ENCODE measurements at places on chromosomes 5 and 9.

DNA sequence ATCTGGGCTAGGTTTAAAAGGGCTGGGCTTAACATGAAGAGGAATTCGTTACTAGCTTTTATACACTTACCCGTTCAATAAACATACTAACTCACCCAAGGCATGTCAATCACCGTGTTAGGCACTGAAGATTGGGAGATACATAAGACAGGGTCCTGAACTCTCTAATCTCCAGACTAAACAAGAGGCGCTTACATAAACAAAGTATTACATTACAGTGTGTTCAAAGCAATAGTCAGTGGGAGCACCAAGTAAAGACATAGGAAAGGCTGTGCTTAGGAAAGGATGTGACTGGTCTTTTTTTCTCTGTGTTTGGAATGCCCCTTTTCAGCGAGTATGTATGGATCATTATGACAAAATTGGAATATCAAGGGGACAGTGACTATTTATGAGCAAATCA is 203.6 kb upstream of the ADRA1B start:
- no peak for DNase-seq

DNA sequence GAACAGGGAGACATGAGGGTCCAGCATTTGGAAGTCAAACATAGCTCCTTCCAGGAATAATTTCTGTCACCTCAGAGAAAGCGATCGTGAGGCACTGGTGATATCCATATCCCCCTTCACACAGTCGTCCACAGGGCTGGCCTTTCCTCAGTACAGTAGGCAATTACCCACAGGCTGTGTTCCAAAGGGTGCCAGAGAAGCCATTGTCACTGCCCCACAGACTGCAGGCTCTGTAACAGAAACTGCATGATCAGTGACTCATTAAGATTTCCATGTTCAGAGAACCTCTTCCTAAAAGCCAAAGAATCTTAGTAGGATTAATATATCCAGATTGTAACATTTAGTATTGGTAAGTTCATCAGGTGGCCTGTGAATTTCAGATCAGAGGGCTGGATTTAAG is 127.6 kb downstream of the RPS23 start:
- DNase-seq: no peak

DNA sequence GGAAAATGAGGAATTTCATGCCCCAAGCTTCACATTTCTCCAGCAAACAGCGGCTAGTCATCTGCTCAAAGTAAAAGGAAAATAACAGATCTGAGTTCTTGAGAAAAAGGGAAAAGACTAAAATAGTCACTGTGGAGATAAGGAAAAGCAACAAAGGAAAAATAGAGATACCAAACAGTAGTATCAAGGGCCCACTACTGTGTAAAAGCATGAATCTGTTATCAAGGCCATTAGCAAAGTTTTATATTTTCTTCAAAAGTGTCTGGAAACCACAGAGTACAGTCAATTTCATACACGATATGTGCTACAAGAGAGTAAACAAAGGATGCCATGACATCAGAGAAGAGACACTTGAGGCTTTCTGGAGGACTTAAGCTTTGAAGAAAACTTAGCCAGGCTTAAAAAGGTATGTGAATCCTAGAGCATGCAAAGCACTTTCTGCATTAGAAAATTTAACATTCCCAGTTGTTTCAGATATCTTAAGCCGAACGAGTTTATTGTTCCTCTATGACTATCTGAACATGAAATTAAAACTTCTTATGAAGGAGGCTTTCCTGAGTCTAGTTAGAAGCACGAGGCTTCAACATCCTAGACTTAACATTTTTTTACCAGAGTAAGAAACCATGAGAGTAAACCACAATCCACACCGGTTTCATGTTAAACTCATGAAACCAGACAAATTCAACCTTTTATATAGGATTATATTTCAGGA is 1.2 kb downstream of the TTC33 start:
- peak; percentile 27 for DNase-seq

GRCh38 chr9:121748074-121748473 is 96.6 kb downstream of the DAB2IP start:
- no peak for DNase-seq

GRCh38 chr9:133355881-133356357 is 368 bp downstream of the SURF1 start:
- DNase-seq: peak; percentile 57

- peak; percentile 11 for DNase-seq
These were observed 4.0 kb downstream of the TSLP start for GRCh38 chr5:111075520-111075919.

DNA sequence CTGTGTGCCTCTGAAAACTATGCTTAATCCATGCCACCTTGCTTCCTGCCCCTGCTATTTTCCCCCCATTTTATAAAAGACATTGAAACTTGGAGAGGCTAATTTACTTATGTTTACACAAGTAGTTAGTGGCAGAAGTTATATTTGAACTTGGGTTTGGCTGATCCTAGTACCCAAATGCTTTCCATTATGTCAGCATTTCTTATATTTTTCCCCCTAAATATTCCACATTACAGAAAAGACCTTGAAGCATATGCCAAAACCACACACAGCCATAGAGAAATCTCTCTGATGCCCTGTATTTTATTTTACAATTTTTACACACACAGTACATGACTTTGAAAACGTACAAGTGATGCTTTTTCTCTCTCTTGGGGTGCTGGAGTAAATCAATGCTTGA is 11.2 kb downstream of the C1QTNF2 start:
- DNase-seq: no peak

DNA sequence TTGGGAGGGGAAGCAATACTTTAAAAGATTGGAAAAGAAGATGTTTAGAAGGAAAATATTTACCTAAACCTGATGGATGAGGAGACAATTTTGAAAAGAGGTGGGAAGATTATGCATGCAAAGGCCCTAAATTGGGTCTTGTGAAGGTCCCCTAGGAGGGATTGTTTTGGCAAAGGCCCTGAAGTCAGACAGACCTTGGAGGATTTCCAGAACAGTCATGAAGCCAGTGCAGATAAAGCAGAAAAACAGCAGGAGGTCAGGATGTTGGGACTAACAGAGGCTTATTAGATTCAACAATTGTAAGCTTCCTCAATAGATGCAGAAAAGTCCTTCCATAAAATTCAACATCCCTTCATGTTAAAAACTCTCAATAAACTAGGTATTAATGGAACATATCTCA is 361.0 kb upstream of the CDH6 start:
- DNase-seq: peak; percentile 69

- no peak for DNase-seq
These were observed 974.2 kb upstream of the C9orf72 start for GRCh38 chr9:28547527-28547926.

DNA sequence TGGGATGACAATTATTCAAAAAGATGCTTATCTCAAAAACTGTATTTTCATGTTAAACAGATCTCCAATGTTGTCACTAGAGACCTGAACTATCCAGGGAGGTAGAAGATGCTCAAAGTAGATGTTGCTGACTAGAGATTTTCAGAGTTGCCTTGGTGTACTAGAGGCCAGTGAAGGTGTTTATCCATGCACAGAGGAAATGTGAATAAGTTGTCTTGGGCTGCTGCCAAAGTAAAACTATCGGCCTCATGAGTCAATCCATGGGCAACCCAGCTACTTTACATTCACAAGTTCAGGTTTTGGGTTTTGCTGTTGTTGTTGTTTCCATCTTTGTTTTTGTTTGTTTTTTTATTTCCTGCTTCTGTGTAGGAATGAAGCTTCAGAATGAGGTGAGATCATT is 141.1 kb upstream of the RANBP3L start:
- no peak for DNase-seq

GRCh38 chr5:68015381-68016302 is 199.9 kb upstream of the PIK3R1 start:
- no peak for DNase-seq

- DNase-seq: no peak
These were observed 90.3 kb upstream of the PTPN3 start for GRCh38 chr9:109588415-109588814.

DNA sequence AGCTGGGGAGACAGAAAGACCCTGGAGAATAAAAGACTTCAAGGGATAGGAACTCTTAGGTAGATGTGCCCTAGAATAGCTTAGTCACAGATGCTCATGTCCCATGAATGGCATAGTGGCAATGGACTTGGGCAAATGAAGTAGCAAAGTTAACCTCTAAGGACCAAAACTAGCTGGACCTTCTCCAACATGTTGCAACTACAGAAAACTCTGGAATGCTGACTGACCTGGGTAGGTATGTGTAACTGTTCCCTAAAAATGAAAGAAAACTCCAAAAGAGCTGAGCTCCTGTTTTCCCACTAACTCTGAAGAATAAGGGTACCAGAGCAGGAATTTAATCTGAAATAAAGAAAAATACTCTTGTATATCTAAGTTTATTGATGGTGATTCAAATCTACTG is 12.5 kb upstream of the LPAR1 start:
- DNase-seq: no peak

- peak; percentile 37 for DNase-seq
These were observed 469.2 kb upstream of the ZNF608 start for GRCh38 chr5:125215593-125215992.

DNA sequence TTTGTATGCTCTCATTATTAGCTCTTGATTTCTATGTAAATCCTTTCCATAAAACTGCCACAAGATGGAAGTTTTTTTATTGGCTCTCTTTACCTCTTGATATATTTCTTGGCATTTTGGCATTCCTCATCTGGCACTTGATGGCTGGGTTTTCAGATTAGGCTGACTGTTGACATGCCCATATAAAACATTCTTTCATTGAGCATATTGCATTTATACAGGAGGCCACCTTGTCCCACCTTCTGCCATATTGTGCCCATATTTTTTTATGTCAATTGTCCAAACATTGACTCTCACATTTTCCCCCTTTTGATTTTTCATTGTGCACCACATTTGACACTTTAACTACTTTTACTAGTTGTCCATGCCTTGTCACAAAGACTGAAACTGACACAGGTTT is 182.9 kb downstream of the MEF2C start:
- DNase-seq: no peak

- DNase-seq: no peak
These were observed 50.4 kb downstream of the RASGRF2 start for GRCh38 chr5:81010336-81011169.

DNA sequence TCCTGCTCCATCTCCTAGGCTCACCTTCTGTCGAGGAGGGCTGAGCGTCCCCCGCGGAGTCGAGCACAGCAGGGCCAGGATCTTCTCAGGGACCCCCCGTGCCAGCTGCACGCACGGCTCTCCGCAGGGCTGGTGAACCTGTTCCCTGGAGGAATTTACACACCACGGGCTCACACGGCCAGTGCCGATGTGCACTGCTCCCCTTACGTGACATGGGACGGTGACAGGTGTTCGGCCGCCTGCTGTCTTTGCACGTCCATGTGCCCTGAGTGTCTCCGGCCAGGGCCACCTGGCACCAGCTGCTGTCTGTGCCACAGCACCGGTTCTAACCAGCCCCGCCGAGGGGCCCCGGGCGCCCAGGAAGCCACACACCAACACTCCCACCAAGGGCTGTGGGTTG is 8.7 kb upstream of the AGPAT2 start:
- DNase-seq: no peak

DNA sequence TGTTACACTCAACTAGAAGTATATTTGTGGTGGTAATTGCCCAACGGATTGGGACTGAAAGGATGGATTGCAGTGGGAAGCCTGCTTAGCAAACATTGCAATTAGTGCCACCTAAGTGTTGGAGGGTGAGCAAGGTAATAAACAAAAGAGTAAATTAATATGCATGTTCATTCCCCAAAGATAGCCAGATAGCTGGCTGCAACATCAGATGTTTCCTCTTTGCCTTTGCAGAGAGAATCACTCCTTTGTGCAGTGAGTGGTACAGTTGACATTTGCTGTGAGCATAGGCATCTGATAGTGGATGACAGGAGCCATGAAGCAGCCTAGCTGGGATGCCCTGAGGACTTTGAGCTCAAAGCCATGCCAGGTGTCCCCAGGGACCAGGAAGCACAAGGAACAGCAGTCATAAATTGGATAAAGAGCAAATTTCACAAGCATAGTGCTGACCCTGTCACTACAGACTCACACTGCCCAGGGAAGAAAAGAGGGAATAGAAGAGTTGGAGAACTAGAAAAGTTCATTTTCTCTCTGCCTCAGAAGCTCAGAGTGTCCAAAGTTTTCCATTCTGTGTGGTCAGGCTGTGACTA is 336.1 kb upstream of the SLC30A5 start:
- no peak for DNase-seq

GRCh38 chr5:6572086-6572824 is 60.6 kb downstream of the NSUN2 start:
- no peak for DNase-seq

DNA sequence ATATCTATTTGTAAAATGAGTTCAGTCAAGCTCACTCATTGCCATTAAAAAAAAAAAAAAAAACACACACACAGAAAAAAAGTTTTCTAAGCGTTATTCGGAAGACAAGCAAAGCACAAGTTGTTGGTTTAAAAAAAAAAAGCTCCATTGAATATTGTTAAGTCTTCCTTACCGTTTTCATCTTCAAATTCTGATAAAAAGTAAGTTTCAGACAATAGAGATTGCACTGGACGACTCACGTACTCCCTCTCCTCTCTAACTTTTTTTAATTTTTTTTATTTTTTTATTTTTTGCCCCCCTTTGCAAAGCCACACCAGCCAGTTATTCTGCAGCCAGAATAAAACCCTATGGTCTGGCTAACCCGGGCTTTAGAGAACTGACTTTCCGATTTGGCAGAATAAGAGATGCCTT is 544 bp downstream of the ADAMTS6 start:
- no peak for DNase-seq

DNA sequence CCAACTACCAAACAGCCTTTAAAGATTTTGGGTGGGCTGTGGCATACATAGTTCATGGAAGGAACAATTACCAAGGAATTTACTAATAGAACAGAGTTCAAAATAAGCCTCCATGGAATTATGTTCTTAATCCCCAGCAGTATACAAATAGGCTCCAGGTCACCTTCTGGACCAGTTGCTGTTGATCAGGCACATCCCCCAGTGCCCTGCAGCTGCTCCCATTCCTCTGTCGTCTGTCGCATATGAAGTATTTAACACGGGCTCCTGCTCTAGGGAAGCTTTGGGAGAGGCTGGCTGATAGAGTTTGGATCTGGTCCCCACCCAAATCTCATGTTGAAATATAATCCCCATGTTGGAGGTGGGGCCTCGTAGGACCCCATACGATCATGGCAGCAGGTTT is 17.8 kb downstream of the SHC3 start:
- peak; percentile 40 for DNase-seq

- DNase-seq: no peak
These were observed 200.9 kb upstream of the RIOK2 start for GRCh38 chr5:97383996-97384395.

Data from mesendoderm (in vitro differentiated cells).